ENCODE measurements at places on chromosomes 1 and 21.

DNA sequence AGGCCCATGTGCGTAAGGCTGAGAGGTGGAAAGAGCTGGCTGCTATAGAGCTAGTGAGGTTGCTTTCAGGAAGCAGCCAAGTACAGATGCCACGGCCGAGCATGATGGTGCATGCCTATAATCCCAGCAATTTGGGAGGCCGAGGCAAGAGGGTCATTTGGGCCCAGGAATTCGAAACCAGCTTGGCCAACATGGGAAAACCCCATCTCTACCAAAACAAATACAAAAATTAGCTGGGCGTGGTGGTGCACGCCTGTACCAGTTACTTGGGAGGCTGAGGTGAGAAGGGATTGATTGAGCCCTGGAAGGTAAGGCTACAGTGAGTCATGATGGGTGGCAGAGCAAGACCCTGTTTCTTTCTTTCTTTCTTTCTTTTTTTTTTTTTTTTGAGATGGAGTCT is 2.7 kb downstream of the CCDC24 start:
- DNase-seq = no peak

DNA sequence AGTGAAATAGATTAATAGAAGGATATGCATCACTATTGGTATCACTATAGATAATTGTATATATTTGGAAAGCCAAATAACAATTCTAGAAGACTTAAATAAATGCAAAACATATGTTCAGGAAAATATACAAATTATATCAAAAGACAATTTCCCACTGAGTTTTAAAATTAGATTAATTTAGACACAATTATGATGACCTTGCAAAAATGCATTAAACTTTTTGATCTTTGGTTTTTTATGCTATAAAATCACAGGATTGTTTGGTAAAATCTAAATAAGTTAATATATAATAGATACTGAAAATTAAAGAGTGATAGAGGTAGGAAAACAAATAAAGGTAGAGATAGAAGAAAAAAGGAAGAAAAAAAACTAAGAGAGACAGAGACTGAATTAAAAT is 2027.7 kb downstream of the MRPL39 start:
- no peak for DNase-seq

GRCh38 chr1:154824179-154825000 is 45.7 kb downstream of the KCNN3 start:
- DNase-seq = no peak

DNA sequence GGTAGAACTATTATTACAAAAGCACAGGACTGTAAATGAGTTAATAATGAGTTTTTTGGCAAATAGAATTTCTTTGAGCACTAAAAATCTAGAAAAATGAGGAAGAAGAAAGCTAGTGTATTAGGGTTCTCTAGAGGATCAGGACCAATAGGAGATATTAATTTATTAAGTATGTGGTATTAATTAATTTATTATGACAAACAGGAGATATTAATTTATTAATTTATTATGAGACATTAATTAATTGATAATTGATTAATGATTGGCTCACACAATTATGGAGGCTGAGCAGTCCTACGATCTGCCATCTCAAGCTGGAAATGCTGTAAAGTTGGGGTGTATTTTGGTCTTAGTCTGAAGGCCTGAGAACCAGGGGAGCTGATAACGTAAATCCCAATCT is 31.2 kb downstream of the PLA2G4A start:
- DNase-seq = no peak

- no peak for DNase-seq
Observed at GRCh38 chr1:219124163-219124562, 49.5 kb upstream of the LYPLAL1 start.
